ENCODE measurements at places on chromosomes 16 and 17.

DNA sequence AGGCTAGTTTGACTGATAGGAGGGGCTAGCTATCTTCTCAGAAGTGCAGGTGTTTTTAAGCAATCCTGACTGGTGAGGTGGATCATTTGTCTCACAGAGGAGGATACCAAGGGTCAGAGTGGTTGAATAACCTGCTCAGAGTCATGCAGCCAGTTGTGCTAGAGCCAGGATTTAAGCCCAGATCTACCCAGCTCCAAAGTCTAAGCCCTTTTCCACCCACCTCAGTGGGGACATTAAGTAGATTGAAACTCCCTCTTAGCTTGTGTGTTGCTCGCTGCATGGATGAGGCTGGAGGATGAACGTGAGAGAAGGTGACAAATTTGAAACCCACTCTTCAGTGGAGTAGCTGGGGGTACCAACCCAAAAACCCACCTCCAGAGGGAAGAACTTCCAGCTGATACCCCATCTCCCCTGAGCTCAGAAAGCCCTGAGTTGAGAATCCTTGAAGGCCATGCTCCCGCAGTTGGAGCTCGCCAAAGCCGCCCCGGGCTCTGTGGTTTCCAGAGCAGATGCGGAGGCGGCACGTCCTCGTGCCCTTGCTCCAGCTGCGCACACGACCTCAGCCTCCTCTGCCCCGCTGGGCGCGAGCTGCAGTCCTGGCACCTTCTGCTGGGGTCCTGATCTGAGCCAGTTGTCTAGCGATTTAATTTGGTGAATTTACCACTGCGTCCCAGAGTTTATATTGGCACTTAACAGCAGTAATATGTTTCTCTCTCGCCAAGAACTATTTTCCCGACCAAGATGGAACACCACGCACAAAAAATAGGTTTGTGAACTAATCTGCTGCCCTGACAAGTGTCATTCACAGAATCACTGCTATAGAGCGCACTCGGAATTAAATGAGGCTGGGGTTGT lies 159.5 kb downstream of the CCDC182 start:
- no peak for DNase-seq

DNA sequence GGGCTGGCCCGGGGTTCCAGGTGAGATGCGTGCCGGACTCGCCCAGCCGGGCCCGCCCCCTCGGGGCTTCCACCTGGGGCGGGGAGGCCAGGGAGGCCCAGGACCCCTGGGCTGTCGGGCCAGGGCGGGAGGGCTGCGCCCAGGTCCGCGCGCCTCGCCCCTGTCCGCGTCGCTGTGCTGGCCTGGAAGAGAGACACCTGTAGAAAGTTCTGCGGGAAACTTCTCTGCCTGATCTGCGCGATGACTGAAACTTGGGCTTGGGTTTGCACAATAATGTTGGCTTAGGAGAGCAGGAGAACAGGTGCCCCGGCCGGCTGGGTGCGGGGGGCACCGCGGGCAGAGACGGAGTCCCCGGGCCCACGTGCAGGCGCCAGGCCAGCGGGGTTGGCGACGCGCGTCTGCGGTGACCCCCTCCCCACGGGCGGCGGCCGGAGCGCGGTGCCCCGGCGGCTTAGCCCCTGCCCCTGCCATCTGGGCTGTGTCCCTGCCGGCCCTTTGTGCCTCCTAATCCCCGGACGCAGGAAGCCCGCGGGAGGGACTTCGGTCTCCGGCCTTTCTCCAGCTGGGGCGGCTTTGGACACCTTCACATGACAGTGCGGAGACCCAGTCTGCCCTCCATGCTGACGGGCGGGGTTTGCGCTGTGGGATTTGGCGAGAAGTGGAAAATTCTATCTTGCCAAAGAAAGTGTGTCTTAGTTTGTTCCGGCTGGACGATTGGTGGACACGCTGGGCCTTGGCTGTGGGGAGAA lies 483 bp downstream of the LLGL2 start:
- no peak for DNase-seq

DNA sequence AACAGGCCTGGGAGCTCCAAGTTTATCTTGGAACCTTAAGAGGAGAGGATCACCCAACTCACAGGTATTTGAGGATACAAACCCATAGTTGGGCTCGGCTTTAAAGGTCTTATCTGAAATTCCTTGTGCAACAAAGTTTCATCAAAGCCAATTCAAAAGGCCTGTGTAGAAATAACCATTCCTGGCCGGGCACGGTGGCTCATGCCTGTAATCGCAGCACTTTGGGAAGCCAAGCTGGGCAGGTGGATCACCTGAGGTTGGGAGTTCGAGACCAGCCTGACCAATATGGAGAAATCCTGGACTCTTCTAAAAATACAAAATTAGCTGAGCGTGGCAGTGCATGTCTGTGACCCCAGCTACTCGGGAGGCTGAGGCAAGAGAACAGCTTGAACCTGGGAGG lies 28.7 kb downstream of the C16orf54 start:
- DNase-seq = no peak

DNA sequence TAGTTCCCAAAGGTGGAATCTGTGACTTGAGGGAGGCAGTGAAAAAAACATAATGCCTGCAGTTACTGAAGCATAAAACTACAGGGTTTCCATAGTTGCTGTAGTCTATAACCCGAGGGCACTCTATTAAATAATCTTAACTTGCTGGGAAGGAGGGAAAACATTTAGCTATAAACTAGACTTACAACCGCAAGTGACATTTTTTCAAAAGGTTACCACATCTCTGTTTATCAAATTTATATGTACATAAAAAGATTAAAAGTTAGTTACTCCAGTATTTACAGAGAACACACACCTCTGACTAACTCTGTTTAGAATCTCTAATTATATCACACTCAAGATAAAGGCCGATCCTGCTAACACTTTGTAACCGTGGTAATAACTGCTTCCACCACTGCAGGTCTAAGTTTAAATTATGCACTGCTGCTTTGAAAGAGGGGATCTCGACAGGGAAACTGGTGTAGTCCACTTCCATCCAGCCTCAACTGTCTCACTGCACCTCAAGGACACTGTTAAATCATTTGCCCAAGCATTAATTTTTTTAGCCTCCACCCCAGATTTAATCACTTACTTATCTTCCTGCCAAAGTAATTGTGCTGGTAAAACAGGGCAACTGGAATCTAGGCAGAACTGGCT lies 14.6 kb downstream of the KCNJ16 start:
- DNase-seq = no peak

All from CD4-positive, alpha-beta T cell treated with Interleukin-1 beta for 1 hour (primary cell).